ENCODE measurements at places on chromosomes 6 and 20.
A peak's percentile ranks its signal among the peaks of the same experiment; 100 is the strongest.

DNA sequence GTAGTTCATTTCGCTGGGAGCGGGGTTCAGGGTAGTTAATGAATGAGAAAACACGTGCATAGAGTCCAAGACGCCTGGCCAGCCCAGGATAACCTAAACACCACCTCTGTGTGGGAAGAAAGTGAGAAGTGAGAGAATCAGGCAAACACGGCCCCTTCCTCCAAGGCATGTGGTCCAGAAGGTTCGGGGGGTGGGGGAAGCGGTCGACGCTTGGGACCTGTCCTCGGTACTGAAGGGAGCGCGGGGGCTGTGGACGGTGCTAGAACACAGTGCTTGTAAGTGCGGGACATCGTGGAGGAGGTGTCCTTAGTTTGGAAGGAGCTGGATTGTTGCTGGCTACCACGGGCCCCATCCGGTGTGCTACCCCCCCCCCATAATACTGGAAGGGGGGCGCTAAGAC, 1.7 kb upstream of the VSTM2L start:
- DNase-seq, result no peak

GRCh38 chr20:42276718-42277602, 658.8 kb upstream of the CHD6 start:
- DNase-seq, result no peak

DNA sequence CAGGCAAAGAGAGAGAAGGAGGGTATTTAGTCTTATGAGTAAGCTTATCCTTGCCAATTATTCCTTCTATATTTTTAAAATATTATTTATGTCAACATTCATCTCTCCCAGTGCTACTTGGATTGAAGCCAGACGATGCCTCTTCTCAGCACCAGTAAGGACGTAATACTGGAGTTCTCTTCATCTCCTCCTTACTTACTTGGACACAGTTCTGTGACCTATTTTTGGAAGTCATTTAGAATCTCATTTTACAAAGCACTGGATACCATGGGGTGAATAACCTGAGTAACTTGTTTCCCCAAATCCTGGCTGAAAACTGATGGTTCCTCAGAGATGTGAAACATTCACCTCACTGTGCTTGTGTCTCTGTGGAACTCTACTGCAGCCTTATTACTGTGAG, 137.4 kb upstream of the LAMP5 start:
- DNase-seq, result no peak

DNA sequence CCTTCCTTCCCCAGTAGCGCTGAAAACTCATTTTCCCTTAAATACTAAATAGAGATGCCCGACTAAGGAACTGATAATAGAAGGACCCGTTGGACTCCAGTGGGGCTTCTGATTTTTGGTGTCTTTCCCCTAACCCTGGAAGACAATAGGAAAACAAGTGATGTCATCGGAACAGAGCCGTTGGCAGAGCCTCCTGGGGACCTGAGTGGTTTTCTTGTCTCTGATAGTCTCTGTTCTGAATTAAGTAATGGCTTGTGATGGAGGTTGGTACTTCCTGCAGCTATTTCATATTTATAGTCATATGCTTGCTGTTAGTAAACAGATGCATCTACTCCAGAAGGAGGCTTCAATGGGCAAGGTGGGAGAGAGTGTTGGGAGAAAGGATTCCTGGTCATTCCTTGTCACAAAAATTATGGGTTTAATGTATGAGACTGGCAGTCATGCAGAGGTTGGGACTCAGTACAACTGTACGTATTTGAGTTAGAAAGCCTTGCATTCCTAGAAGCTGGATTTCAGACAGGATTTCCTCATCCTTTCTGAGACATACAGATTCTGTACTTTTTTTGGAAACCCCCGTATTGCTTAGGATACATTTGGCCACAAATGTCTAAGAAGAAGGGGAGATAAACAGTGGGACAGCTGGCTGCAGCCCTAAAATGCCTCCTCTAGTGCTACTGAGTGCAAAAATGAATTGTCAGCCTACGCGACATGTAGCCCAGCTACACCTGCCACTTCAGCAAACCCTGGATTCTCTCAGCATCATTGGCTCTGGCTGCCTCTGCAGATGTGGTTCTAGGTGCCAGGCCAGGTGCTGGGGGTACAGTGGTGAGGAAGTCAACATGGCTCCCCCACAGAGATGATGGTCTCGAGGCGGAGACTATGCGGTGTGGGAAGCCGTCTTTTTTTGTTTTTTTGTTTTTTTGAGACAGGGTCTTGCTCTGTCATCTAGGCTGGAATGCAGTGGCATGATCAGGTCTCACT, 38.1 kb downstream of the CDS2 start:
- DNase-seq, result no peak

- DNase-seq, result no peak
Observed at GRCh38 chr6:79438030-79438429, 99.2 kb downstream of the LCA5 start.

GRCh38 chr6:124002377-124003081, 198.9 kb downstream of the NKAIN2 start:
- DNase-seq, result no peak

DNA sequence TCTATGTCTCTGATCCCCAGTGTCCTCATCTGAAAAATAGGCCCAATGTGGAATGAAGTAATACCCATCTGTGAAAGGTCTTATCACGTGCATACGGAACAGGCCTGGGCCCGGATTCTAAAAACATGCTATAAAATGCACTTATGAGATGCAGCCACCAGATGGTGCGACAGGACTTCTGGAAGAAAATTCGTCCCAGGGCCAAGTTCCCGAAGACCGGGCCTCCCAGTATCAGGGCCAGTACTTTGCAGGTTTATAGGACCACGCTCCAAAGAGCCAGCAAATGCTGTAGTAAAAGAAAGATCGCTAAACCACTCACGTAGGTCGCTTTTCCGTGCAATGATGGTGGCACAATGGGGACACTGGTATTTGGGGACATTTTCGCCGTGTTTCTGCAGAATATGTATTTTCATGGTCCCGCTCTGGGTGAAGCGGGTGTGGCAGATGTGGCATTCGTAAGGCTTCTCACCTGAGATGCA, 10.6 kb downstream of the CTCFL start:
- DNase-seq, result peak; percentile 63

DNA sequence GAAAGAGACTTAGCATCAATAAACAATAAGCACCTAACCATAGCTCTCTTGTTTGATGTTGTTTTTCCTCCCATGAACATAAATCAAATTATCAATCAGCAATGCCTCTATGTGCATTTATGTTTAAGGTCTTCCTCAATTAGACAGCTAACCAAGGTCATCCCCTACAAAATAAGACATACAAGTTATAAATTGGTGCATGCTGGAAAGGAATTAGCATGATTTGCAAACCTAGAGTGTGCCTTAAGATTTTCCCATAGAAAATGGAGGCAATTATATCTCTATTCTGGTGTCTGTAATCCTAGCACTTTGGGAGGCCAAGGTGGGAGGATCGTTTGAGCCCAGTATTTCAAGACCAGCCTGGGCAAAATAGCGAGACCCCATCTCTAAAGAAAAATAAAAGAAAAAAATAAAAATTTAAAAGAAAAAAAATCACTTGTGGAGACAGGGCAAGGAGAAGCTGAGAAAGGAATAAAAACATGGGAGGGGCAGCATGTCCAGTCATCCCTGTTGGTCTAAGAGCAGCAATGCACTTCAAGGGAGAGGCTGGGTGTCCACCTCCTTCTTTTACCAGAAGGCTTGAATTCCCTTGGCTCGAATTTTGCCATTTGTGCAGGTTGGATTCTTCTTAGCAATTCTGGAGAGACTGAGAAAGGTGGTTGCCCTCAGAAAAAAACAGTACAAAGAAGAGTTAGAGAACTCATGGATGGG, 9.3 kb upstream of the SLPI start:
- DNase-seq, result no peak

DNA sequence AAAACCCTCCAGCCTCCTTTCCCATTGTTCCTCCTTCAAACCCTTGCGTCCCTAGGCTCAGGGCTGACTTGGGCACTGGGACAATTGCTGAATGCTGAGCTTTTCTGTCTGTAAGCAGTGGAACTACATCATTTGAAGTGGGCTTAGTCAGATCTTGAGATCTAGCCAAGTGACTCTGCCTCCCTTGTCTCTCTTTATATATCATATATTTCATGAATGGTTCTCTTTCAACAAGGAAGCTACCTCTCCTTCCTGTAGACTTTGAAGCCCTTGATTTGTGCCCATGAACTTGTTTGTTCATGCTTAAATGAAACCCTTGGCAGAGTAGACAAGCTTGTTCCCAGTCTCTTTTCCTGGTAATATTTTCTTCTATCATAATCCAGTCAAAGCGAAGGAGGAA, 60.0 kb upstream of the KIF13A start:
- DNase-seq, result no peak

GRCh38 chr6:144952456-144953240, 667.5 kb downstream of the UTRN start:
- no peak for DNase-seq

DNA sequence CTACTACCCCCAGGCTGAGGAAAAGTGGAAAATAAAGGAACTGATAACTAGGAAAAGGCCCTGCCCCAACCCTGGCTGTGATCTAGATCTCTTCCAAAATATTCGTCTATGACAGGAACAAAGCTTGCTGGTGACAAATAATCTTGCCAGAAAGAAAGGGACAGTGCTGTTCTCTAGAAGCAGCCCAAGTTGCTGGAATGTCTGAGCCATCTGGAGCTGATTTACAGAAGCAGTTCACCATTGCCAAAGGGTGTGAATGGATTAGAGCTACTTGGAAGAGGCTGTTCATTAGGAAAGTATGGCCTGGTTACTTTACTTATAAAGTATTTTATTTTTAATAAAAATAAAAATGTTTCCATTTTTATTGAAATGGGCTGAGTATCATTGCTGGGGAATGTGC, 146.3 kb downstream of the EPM2A start:
- DNase-seq, result no peak

DNA sequence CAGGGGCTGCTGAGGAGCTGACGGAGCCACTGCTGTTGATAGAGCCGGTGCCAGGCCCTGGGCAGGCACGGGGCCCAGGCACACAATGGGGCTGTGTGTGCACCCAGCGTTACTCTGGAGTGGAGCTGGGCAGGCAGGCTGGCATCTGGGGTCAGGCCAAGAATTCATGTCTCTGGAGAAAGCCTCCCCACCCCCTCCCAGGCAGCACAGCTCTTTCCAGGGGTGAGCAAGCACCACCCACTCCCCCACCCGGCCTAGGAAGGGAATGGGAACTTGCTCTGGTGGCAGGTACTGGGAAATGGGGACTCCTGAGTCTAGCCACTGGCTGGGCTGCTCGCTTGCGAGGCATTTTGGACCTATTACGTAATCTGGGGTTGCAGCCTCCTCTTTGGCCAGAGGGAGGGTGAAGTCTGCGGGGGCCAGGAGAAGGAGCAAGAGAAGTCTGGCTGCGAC, 22.7 kb downstream of the TFEB start:
- DNase-seq, result no peak

DNA sequence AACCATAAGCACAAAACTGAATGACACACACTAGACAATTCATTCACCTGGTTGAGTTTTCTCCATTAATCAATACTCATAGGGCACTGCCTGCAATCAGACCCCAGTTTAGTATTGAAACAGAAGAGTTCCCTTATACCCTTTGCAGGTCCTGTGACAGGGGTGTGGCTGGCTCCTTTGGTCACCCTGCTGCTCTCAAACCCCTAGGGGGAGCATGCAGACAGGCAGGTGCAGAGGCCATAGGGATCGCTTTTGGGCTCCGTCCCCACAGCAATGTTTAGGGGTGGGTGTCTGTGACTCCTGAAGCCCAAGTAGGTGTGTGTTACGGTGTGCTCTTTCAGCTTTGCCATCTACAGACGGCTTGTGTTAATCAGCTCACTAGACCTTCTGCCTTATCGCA, 210.4 kb downstream of the CENPW start:
- DNase-seq, result no peak

GRCh38 chr6:169048865-169049205, 204.8 kb downstream of the THBS2 start:
- DNase-seq, result no peak

DNA sequence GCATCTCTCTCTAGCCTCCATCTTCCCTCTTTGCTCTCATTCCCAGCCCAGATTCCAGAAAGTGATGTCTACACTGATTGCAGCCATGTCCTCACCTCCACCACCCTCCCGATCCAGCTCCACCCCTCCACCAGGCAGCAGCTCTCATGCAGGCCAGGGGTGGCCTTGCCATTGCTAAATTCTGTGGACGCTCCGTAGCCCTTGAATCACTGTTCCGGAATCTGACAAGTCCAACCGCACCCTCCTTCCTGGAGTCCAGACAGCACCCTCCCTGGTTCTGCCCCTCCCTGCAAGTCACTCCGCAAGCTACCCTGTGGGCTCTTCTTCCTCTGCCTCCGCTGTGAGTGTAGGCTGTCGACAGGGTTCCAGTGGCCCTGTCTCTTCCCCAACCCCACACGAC, 26.2 kb downstream of the TNXB start:
- DNase-seq, result no peak

DNA sequence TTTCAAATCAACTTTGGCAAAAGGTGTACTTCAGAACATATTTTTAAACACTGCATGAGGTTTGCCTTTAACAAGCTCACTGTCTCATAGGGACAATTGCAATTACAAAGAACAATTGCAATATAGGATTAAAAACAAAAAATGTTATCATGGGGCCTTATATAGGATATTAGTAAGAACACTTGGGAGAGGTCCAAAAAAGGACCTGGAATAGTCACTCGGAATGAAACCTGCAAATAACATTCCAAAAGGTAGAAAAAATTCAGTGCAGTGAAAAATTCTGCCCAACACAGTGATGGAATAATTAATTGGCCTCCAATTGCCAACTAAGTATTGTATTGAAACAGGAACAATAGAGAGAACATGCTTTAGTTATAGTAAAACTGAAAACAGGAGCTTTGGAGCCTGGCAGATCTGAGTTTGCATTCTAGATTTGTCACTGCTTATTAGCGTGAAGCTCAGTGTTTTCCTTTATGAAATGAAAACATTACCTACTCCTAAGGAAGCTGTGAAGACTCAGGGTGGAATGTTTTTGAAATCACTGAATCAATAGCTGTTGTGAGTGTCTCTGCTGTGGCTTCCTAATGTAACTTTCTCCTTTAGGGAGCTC, 172.6 kb upstream of the BMP5 start:
- no peak for DNase-seq

DNA sequence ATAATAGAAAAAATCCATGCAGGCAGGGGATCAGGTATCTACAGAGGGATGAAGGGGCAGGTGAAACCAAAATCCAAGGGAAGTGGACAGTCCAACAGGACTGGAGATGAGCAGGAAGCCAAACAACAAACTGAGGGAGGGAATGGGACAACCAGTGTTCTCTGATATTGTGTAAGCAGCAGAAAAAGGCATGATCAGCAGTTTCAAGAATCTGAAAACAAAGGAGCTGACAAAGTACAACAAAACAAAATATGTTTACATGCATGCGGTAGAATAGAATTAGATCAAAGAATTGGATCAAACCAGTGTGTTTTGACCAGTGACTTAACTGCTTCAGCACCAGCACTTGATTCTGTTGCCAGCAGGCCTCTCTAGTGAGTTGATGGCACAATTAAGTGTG, 729.7 kb downstream of the RFPL4B start:
- DNase-seq, result no peak

Measured in SW 1271 (cell line).